Muscle of arm (tissue), 14 donors: ENCODE measurements at places on chromosomes 2 and 18. TPM values are rescaled to one million over a fixed set of nuclear protein-coding genes. Genes with fewer than 3 reads are reported as not detected.

DNA sequence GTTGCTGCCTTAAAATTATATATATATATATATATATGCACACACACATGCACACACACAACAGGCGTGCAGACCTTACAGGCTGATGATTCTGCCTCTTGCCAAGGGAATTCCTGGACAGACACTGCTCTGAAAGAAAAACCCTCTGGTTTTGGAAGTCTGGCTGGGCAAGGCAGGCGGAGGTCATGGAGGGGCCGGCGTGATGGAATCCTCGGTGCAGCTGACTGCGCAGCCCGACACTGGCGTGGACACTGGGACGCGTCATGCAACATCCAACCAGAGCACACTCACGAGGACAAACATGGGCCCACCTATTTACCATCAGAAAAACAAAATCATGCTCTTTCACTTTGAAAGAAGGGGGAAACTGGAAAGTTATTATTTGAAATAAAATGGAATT is 235.3 kb downstream of the ZNF516 start:
- peak; percentile 54 for DNase-seq

- no peak for DNase-seq
Observed at GRCh38 chr2:237012577-237013267, 73.0 kb upstream of the COPS8 start.

GRCh38 chr2:60485055-60485454 is 68.4 kb downstream of the BCL11A start:
- no peak for DNase-seq

XRCC5 gene
- 218 TPM for polyA plus RNA-seq

TACR1 gene
- polyA plus RNA-seq: 0.38 TPM

- DNase-seq: no peak
Observed at GRCh38 chr2:144320491-144320890, 199.4 kb downstream of the ZEB2 start.

CNDP1 gene
- polyA plus RNA-seq: 0.40 TPM

DNA sequence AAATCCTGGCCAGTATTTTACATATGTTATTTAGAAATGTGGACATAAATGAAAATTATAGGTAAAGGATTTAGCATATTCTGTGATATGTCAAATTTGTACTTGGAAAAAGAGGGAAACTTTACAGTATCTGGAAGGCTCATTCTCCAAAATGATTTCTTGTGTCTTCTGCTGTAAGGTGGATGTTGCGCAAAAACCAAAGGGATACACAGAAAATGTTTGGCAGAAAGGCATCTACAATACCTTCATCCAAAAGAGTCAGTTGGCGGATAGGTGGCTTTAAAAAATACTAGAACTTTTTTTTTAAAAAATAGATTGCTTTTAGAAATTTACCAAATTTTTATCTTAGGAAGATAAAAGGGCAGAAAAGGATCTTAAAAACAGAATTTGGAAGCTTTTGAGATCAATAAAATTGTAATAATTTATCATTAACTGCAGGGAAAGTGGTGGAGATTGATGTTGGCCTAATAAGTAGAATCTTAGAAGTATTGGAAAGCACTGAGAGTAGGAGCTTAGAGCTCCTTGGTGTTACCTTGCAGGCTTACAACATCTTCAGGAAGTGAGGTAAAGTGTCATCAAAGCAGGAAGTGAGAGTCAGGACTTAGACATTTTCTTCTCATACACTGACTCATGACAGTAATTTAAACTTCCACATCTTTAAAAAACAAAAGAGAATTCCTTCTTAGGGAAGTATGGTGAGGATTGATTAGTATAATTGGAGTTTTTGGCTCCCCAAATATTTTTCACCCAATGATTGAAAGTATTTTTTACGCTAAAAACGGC is 2.1 kb downstream of the NABP1 start:
- no peak for DNase-seq

DNA sequence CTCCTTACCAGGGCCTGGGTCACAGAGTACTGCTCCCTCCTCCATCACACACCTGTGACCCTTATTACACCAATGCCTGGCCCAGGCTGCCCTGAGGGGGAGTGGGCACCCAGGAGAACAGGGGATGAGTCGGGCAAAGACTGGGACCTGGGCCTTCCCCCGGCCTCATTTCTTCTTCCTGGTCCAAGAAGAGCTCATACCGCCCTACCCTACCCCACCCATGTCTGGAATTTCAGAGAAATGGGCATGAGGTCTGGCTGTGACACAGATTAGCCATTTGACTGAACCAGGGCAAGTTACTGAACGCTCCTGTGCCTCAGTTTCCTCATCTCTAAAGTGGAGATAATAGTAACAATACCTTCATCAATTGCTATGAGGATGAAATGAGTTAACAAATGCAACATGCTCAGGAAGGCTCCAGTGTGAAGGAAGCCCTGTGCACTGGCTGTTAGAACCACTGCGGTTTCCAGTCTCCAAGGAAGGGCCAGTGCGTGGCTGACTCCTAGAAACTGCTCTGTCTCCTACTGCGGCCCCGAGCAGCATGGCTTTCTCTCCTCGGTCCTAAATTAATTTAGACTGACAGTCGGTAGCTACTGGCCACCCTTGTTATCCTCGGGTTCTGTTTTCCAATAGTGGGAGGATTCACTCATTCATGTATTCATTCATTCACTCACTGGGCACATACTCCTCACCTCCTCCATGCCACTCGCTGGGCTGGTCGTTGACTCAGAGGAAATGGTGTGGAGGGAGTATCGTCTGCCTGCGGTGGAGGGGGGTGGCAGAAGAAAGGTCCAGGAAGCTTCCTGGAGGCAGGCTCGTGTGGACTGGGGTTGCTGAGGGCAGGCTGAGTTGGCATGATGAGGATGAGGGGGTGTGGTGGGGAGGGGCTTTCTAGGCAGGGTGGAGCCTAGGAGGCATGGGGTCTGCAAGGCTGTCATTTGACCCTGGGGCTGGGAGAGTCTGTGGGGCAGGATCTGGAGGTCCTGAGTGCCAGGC is 175.6 kb downstream of the GLI2 start:
- DNase-seq: no peak

GRCh38 chr2:111191877-111192276 is 71.2 kb downstream of the BCL2L11 start:
- no peak for DNase-seq

CCDC102B gene
- 17.0 TPM for polyA plus RNA-seq

SCG2 gene
- 0.11 TPM for polyA plus RNA-seq
